Testis (tissue), 5 donors: ENCODE measurements at places on chromosomes 2 and 18.

DNA sequence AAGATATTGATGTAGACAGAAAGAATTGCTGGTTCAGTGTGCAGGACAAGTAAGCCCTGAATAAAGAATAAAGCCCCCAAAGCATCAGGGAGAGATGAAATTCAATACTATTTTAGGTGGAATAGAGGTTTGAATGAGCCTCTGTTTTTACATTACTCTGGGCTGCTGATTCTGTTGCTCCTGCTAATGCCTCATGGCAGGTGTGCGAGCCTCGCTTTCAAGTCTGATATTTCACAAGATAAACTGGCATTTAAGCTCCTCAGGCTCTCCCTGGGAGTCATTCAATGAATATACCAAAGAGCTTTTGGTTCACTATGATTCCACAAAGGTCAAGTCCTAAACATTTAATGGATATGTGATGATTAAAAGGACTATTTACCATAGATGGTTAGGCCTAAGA is 601.0 kb upstream of the SLC39A10 start:
- DNase-seq = no peak

DNA sequence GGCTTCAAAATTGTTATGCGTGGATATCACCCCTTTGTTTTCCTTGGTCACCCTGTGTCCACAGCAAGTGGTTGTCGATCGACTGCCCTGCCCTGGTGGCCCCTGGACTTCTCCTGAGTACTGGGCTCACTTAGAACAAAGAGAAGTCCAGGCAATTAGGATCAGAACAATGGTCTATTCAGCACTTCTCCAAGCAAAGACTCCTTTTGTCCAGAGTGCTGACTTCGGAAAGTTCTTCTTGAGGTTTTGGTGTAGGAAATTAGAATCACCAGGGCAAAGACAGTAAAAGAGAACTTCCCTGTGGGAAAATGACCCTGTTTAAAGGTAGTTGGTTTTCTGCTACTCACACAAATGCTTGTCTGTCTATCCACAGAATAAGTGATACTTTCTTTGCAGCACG is 173.9 kb downstream of the FHOD3 start:
- DNase-seq = no peak

- no peak for DNase-seq
These were observed 44.2 kb downstream of the TGIF1 start for GRCh38 chr18:3494245-3494526.

GRCh38 chr18:8703781-8704301 is 1.5 kb upstream of the MTCL1 start:
- no peak for DNase-seq

GRCh38 chr2:199972088-199972626 is 16.8 kb downstream of the MAIP1 start:
- no peak for DNase-seq

GRCh38 chr2:108407864-108408729 is 30.3 kb downstream of the SULT1C4 start:
- no peak for DNase-seq

GRCh38 chr18:24878289-24878688 is 417.9 kb downstream of the HRH4 start:
- DNase-seq = peak; percentile 34

DNA sequence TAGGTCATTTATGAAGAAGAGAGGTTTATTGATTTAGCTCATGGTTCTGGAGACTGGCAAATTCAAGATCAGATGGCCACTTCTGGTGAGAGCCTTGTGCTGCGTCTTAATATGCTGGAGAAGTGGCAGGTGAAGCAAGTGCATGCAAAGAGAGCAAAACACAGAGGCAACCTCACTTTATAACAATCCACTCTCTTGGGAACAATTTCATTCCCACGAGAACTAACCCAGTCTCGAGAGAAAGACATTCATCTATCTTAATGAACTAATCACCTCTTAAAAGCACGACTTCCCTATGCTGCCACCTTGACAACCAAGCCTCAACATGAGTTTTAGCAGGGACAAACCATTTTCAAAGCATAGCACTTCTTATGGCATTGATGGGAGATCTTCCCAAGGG is 186.5 kb upstream of the RASGRP3 start:
- no peak for DNase-seq

DNA sequence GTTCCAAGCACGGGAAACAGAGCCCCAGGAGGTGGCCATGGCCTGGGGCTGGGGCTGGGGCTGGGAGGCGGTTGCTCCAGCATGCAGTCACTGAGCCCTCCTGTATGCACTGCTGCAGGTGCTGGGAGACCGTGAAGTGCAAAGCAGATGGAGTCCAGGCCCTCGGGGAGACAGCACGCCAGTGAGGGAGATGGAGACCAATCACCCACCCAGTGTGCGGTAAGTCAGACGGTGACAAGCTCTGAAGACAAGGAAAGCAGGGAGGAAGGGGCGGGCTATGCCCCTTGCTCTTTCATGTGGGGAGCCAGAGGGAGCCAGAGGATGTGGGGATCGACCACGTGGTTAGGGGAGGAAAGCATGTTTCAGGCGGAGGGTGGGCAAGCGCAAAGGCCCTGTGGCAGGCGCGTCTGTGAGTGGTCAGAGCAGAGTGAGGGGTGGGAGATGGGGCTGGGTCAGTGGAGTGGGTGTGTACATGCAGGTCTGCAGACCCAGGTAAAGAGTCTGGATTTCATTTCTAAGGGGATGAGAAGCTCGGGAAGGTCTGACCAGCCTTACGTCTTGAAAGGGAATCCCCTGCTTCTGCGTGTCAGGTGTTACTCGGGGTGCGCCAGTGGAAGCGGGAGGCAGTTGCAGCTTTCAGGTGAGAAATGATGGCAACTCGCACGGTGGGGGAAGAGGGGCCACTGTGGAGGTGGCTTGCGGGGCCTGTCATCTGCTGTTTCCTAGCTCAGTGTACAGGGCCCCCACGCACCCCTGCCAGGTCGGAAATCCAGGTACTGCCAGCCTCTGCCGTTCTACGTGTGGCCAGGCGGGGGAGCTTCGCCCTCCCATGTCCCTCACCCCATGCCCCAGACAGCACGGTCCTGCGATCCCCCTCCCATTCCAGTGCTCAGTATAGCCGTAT is 19.4 kb downstream of the RRM2 start:
- DNase-seq = peak; percentile 49

DNA sequence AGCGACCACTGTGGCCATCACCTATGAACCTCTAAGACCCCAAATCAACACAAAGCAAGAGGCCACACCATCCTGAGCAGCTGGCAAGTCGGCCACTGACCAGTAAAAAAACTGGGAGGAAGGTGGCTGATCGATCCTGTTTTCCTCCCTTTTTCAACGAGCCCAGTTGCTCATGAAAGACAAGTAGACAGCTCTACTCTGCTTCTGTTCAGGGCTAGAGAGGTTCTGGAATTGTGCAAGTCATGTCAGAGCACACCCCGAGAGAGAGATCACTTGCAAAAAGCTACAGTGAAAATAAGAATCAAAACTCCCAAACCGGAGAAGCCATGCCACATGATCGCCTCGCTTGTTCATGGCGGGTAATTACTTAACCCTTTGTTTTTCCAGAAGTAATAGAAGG is 34.6 kb downstream of the ZNF516 start:
- DNase-seq = peak; percentile 14

GRCh38 chr2:68292108-68292710 is 27.5 kb downstream of the CNRIP1 start:
- no peak for DNase-seq

- no peak for DNase-seq
These were observed 39.3 kb downstream of the GDF7 start for GRCh38 chr2:20706217-20706616.

GRCh38 chr18:77074431-77074830 is 58.2 kb downstream of the MBP start:
- DNase-seq = no peak

- no peak for DNase-seq
These were observed 1268.3 kb upstream of the ACVR2A start for GRCh38 chr2:146576339-146577111.

DNA sequence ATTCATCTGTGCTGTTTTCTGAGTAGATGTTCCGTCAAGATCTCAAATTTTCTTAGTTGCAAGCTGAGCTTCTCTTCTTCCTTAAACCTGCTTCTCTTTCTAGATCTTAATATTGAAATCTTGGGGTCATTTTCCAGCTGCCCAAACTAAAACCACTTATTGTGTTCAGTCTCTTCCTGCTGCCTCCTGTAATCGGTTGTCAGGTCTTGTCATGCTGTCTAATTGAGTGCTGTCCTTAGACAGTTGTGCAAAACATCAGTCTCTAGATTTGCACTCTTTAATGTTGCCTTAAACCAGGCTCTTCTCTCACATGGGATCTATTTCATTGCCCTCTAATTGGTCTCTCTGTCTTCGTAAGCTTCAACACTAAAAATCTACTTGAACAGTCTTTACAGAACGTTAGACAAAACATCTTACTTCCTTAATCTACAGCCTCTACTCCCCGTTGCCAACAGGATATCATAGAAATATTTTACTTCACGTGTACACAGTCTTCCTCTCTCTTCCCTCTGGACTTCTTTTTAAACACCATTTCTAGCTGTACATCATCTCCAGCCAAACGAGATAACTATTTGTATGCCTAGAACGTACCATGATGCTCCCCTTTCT is 34.9 kb downstream of the GPD2 start:
- DNase-seq = no peak

- DNase-seq = no peak
These were observed 391.0 kb upstream of the ID2 start for GRCh38 chr2:8290771-8291352.

GRCh38 chr2:406876-407275 is 119.0 kb upstream of the ALKAL2 start:
- DNase-seq = no peak

DNA sequence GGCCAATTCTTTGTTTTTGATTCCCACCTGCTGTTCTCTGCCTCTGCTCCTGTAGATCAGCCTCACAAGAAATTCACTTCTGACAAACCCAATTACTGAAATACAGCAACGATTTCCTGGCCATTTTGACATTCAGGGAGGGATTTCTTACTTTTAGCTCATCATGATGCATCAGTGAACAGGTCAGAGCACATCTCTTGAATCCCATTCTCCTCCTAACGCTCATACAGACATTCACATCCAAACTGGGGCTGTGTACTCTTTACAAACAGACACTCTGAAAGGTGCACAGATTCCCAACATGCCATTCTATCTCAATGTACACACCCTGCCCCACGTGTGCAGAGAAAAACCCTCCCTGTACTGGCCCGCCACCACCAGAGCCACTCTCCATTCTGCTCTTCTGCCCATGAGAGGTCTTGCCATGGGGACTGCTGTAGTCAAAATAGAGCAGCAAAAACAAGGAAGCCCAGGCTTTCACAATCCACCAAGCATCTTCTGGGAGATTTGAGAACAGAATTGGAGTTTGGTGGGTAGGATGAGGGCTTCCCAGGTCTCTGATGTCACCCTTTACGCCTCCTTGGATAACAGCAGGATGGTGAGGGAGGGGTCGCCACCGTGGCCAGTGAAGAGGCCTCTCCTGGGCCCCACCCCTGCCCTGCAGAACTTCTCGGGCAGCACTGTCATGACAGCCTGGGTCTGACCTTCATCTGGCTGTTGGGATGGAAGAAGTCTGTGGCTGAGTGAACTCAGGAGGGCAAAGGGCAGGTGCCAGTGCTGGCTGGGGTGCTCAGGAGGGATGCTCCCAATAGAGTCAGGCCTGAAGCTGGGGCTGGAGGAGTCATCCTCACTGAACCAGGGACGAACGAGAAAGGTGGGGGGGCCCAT is 41.9 kb upstream of the ZFP36L2 start:
- DNase-seq = no peak

- no peak for DNase-seq
These were observed 73.1 kb upstream of the RMDN2 start for GRCh38 chr2:37851828-37852584.

GRCh38 chr2:59171019-59171418 is 929.9 kb upstream of the FANCL start:
- DNase-seq = no peak

- no peak for DNase-seq
These were observed 3.3 kb upstream of the NETO1 start for GRCh38 chr18:72871091-72871490.

DNA sequence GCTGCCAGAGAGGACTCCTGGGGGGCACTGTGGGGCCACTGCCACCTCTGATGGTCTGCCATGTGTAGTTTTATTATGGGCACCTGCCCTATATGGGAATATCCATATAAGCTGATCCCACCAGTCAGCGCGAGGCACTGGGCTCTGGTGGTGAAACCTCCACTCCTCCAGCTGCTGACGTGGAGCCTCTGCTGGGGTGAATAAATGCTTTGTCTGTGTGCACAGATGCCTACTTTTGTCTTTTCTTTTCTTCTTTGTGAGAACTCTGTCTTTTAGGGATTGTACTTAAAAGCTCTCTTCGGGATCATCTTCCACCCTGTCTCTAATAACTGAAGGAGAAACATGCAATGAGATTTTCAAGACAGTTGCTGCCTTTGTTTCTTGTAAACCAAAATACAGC is 68.9 kb upstream of the NCK2 start:
- no peak for DNase-seq

DNA sequence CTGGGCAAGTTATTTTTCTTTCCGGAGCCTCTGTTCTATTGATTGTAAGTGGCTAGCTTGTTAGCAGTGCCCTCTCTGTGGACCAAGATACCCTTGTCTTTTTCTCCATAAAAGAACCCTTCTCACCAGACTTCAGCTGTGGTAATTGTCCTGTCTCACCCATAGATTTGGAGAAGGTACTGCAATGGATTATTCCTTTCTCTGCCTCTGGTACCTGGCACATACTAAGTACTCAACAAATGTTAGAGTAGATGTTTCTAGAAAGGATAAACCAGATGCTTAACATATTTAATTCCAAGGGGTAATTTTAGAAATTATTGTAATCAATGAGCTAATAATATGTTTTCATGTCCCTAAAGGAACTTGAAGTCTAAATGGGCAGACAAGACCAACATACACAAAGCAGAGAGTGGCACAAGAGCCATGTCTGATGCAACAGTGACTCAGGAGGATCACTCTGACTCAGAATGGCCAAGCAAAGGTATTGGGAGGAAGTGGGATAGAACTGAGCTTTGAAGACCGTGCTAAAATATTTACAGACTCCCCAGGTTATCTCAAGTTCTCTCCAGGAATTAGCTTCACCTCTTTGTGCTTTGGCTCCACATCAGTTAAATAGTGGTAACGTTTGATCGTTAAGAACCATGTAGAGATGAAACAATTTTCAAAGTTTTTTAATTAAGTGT is 129.7 kb upstream of the OSR1 start:
- DNase-seq = no peak

DNA sequence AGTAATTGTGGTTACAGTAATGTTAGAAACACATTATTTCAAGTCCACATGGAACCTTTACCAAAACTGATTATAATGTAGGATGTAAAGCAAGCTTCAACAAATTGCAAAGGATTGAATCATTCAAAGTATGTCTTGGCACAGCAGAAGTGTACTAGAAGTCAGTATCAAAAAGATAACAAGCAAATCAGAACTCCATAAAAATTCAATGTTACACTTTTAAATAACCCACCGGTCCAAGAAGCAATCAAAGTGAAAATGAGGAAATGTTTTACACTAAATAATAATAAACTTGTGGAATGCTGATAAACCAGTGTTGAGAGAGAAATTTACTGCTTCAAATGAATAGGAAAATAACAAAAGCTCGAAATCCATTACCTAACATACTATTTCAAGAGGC is 47.7 kb downstream of the TTC21B start:
- no peak for DNase-seq

- no peak for DNase-seq
These were observed 993.1 kb upstream of the TMEFF2 start for GRCh38 chr2:193187816-193188215.
